Activated CD4-positive, alpha-beta T cell treated with anti-CD3 and anti-CD28 coated beads, Interleukin-2, amount 10 ng/mL, durations not matched to agents 24 days and 14 days (primary cell): ENCODE measurements at places on chromosomes 6 and 20. TPM values are rescaled to one million over a fixed set of nuclear protein-coding genes. Genes with fewer than 3 reads are reported as not detected.
A peak's percentile ranks its signal among the peaks of the same experiment; 100 is the strongest.

- peak; percentile 8 for DNase-seq
These were observed 16.8 kb downstream of the LINC00237 start for GRCh38 chr20:21089391-21089790.

- no peak for DNase-seq
These were observed 48.9 kb upstream of the EPHA7 start for GRCh38 chr6:93468291-93468690.

- DNase-seq: no peak
These were observed 3.4 kb downstream of the OGFRL1 start for GRCh38 chr6:71292001-71292400.

- DNase-seq: no peak
These were observed 9.0 kb upstream of the NRSN1 start for GRCh38 chr6:24117021-24117420.

GRCh38 chr20:25469558-25469957 lies 62.1 kb downstream of the GINS1 start:
- DNase-seq: no peak

- DNase-seq: peak; percentile 57
These were observed 1.6 kb downstream of the OLIG3 start for GRCh38 chr6:137492289-137493217.

GRCh38 chr6:14861491-14861943 lies 384.4 kb upstream of the JARID2 start:
- DNase-seq: no peak

GRCh38 chr6:158828807-158829206 lies 9.6 kb upstream of the EZR start:
- DNase-seq: no peak

DNA sequence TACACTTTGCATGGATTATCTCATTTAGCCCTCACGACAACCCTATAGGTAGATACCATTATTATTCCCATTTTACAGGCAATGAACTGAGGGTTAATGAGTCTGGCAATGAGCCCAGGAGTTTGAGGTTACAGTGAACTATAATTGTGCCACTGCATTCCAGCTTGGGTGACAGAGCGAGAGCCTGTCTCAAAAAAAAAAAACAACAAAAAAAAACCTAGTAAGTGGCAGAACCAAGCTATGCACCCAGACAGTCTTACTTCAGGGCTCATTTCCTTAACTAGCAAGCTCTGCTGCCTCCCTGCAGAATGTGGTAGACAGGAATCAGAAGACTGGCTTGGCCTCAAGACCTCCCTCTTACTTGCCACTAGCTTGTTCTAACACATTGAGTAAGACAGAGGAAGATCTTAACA lies 71.9 kb upstream of the RREB1 start:
- no peak for DNase-seq

DNA sequence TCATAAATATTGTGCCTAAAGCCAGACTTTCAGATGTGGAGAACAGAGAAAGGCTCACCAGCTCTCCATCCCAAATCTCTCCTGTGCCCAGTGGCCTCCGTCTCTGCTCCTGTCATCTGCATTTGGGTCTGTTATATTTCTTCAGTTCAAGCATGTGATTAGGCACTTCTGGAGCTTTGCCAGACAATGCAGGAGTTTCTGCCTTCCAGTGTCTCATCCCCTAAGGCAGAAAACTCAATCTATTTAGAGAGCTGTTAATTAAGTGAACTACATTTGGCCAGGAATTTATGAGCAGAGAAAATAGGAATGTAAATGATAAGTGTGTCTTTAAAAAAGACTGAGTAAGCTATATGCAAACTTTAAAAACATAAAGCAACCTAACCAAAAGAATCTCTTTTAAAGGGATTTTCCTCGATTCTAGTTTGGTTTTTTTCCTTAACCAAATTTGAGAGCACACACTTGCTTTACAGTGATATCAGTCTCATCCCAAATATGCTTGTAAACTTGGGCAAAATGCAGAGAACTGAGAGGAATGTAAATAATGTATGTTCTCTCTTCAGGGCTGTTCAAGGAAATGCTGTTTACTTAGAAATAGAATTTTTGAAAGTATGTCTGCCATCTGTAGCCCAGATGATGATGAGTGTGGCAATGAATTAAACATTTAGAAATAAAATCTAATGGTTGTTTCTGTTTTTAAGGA lies 113.9 kb downstream of the ELOVL4 start:
- no peak for DNase-seq

DNA sequence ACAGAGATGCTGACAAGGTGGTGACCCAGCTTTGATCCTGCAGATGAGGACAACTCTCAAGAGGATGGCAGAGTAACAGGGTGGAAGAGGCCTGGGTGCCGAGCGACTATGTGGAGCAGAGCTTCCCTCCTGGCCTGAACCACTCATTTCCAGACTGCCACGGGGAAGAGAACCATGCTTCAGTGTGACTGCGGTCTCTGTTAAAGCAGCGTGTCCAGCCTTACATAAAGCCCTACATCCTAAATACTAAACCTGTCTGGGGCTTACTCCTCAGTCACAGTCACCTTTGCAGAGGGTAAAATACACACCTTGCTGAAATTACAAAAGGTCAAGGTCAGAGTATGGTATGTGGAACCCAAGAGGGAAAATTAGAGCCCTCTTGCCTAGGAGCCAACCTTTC lies 312.9 kb downstream of the CDC5L start:
- no peak for DNase-seq

DNA sequence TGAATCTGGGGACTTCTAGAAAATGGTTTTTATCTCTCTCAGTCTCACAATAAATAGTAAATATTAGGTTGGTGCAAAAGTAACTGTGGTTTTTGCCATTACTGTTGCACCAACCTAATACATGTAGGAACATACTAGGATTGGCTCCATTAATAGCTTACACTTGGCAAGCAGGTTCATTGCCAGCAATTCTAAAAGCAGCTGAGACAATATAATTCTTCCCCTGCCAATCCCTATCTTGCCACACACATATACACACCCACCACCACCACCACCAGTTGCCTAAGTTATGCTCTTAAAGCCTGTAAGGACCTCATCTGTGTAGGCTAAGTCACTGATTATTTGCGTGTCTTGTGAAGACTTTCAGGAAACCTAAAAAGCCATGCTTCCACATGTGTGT lies 145.1 kb downstream of the KIF16B start:
- DNase-seq: no peak

- no peak for DNase-seq
These were observed 115.7 kb downstream of the B3GAT2 start for GRCh38 chr6:70841112-70841511.

DNA sequence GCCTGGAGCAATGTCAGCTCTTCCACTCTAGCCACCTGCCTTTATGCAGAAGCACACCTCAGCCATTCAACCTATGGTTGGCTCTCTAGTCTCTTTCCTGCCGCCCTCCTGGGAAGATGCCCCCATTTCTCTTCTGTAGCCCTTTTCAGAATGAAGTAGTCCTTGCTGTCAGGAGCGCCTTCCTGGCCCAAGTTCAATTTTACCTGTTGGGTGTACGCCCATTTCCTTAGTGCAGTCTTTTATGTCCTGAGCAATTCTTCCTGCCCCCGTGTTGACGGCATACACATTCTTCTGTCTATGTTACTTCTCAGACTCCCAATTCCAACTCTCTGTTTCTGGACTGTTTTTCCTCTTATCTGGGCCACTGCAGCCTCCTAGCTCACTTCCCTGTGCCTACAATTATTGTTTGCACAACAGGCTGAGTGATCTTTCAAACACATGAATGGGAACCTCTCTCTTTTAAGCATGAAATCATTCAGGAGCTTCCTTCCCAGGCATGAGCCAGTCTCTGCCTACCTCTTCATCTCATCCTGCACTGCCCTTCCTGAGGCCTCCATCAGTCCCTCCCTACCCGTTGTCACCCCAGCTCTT lies 389.2 kb downstream of the CD83 start:
- DNase-seq: peak; percentile 51

GRCh38 chr20:37390503-37390890 lies 44.6 kb downstream of the SRC start:
- DNase-seq: no peak

DNA sequence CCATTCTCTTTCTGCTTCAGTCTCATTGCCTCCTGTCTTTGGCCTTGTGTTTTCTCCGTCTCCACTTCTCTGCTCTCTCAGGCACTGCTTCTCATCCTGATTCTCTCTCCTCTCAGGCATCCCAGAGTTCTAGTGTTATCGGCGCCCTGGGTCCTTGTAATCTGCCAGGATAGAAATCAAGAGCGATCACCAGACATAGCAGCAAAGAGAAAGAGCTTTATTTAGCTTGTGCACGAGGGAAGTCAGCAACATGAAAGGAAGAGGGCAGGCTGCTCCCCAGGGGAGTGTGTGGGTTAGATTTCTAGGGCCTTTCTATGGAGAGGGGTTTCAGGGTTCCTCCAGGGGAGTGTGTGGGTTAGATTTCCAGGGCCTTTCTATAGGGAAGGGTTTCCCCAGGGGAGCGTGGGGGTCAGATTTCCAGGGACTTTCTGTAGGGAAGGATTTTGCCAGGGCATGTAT lies 32.5 kb downstream of the SUN5 start:
- DNase-seq: peak; percentile 80

DNA sequence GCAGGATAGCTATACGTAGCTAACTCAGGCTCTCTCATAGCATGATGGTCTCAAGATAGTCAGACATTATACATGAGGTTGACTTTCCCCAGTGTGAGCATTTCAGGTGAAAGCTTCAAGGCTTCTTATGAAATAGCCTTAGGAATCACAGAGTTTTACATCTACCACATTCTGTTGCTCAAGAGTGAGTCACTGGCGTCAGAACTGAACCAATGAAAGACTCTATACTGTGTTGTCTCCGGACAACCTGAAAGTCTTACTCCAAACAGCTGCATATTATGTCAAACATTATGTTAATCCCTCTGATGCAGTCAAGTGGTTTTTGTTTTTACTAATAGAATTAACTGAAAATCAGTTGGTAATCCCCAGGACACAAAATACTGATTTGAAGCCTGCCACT lies 79.8 kb upstream of the TRDN start:
- no peak for DNase-seq

DNA sequence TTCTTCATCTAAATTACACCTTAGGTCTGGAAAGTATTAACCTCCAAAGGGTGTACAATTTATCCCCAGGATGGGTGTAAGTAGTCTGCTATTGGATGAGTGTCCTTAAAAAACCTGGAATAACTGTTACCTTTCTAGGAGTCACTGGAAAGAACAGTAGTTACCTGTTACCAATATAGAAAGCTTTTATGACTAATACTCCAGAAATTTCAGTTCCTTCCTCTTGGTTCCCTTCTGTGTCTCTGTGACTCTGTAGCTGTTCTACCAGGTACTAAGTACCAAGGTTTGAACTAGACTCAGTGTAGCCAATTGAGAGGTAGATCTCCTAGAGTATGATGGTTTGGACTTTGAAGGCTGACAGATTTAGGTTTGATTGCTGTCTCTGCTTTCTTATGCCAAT lies 47.0 kb upstream of the TBX18 start:
- no peak for DNase-seq

DNA sequence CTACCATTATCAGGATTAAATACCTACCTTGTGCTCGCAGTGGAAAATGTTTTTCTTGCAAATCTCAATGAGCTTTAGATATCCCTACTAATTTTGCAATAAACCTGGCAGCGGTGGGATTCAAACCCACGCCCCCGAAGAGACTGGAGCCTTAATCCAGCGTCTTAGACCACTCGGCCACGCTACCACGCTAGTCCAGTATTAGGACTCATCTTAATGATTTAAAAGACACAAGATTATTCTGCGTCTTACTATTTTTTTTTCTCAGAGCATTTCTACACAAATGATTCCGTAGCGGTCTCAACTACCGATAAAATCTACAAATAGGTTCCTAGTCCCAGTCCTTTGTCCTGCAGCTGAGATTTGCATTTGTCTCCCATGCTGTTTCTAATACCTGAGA lies 35.2 kb upstream of the ZSCAN23 start:
- no peak for DNase-seq

- DNase-seq: no peak
These were observed 106.3 kb upstream of the GJE1 start for GRCh38 chr6:142026471-142026870.

DNA sequence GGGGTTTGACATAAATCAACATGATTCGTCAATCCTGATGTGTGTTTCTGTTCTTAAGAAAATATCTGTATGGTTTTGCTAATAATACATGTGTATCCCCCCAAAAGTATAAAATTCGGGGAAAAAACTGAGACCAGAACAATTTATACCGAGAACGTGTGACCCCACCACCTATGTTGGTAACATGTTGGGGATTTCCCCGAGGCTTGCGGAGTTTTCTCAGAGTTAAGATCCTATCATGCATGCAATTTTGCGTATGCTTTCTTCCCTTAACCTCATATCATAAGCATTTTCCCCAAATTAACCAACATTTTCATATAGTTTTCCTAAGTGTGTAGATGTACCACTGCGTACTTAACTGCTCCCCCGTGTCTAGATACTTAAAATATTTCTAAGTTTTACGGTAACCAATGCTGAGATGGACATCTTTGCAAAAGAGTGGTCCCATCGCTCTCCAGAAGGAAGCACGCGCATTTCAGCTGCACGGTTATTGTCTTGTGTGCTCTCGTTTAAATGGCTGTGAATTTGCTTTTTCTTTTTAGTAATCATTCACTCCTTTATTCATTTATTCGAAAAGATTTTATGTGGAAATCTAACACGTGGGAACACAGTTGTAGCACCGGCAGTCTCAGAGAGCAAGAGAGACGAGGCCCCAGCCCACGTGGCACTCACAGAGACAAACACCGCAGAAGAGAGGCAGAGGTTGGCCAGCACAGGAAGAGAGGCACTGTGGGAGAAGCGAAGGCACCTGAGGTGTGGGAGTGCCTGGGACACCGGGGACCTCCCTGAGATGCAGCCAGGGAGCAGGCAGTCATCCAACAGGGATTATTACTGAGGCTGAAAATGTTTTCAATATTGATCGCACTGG lies 13.2 kb upstream of the IRF4 start:
- DNase-seq: no peak

- DNase-seq: no peak
These were observed 14.1 kb downstream of the SLC4A11 start for GRCh38 chr20:3224681-3225421.

GRCh38 chr6:16179970-16180431 lies 51.1 kb downstream of the MYLIP start:
- DNase-seq: peak; percentile 89

- no peak for DNase-seq
These were observed 93.2 kb downstream of the CLVS2 start for GRCh38 chr6:123089226-123089625.

Gene FAM217A
- total RNA-seq: not detected in 2 replicates

Gene RAET1L
- not detected in 2 replicates for total RNA-seq

Gene MMP24
- total RNA-seq: 0.05 TPM in 1 of 2 replicates, not detected in the other

Gene FAM83D
- 12.9 and 13.7 TPM in 2 replicates for total RNA-seq

Gene PKHD1
- total RNA-seq: not detected in 2 replicates

Gene HLA-DOB
- total RNA-seq: 2.8 and 4.2 TPM in 2 replicates

Gene PCSK2
- not detected in 2 replicates for total RNA-seq

Gene RIMS1
- not detected in 2 replicates for total RNA-seq

Gene PCK1
- not detected in 2 replicates for total RNA-seq

Gene BMP2
- total RNA-seq: 0.09 and 0.12 TPM in 2 replicates

Gene HDGFL1
- total RNA-seq: not detected in 2 replicates

Gene CYP21A2
- 0.35 TPM in 1 of 2 replicates, not detected in the other for total RNA-seq

Gene DEFB116
- total RNA-seq: not detected in 2 replicates

Gene TSPO2
- total RNA-seq: not detected in 2 replicates
